Stimulated activated CD8-positive, alpha-beta memory T cell treated with anti-CD3 and anti-CD28 coated beads, Interleukin-4, amount 100 ng/mL, for 1 hour (primary cell): ENCODE measurements at places on chromosomes 2 and 18.

- DNase-seq = no peak
Observed at GRCh38 chr2:20617081-20617575, 33.8 kb downstream of the HS1BP3 start.

GRCh38 chr2:220783671-220784070, 788.4 kb downstream of the EPHA4 start:
- no peak for DNase-seq

DNA sequence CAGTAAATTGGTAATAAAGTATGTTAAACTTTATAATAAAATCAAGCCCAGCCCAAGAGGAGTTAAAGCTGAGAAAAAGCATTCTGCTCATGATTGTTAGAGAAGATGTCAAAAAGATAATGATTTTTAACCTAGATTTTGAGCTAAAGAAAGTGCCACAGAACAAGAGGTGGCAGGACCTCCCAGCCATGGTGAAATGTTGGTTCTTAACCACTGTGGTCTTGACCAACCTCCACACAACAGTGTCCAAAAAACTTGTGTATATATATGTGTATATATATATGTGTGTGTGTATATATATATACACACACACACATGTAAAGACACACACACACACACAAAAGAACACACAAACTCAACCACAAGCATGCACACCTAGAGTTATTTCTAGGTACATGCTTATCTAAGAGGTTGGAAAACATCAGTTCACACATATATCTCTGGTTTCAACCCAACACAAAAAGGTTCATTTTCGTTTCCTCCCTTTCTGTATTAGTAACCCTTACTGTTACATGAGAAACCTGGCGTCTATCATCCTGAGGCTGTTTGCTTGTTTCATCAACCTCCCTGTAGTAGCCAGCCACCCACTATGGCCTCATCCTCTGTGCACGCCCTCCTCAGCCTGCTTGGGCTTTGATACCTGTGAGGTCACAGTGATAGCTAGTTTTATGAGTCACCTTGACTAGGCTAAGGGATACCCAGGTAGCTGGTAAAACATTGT, 631.8 kb upstream of the ID2 start:
- DNase-seq = no peak

DNA sequence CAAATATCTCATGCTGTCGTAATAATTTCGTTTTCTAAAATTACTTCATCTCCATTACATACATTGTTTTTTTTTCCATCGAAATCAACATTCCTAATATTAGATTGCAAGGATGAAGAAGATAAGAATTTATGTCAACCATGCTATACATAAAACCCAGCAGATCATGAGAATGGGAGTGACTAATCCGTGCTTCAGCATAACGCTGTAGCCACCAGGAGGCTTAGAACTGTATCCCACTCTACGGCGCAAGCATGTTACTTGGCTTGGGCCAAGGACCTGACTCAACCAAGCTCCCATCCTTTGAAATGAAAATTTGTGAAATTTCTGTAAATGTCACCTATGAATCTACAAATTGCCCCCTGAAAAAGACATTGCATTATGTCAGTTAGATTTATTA, 392.5 kb downstream of the FIGN start:
- no peak for DNase-seq

DNA sequence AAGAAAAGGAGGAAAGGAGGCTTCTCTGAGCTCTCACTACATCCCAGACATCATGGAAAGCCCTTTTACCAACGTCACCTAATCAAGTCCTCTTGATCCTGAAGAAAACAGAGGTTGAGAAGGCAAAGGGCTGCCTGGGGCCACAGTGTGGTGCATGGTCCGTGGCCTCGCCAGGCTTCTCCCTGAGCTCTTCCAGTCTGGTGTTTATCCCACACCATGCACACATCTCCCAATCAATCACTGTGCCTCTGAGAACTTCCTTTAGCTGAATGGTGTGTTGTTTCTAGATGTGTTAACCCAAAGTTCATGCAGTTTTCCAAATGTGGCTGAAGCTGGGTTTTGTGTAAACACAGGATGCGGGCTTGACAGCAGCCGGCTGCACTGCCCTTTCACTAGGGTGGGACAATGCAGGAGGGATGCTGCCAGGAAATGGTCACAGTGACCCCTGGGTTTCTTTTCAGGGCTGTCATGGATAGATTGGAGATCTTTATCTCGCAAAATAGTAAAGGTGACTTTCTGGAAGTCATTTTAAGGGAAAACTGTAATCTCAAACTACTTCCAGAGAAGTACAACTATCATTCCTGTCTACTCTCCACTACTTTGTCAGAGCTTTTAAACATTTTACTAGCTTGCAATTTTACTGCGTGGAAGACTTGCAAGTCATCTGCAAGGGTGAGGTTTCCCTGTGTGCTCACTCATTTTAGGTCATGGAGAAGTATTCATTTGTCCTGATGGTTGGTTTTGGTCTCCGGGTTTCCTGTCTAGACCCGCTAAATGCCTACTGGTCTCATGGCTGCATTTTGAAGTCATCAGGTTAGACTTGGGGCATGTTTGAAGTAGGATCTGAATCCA, 54.6 kb downstream of the IL1R2 start:
- DNase-seq = no peak

GRCh38 chr2:54957321-54957999, 92.8 kb downstream of the RTN4 start:
- DNase-seq = no peak
